ENCODE measurements at places on chromosomes 7 and 10. TPM values are rescaled to one million over a fixed set of nuclear protein-coding genes. Genes with fewer than 3 reads are reported as not detected.
A peak's percentile ranks its signal among the peaks of the same experiment; 100 is the strongest.

DNA sequence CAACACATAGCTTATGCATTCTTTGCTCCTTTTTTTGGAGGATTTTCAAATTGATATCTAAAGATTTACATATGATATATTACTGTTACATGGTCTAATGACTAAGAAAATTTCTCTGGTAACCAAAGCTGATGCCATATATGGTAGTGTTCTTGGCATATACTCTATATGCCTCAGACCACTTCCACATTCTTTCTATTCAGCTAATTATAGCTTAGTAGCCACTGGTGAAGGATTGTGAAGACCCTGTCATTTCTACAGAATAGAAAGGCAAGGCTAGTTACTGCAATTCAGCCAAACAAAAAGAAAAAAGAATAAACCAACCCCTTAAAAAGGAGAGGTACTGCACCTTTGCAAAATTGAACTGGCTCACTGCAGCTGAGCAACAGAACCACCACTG is 3.7 kb downstream of the PURB start:
- no peak for DNase-seq

GRCh38 chr10:102963756-102964025 is 45.6 kb downstream of the CNNM2 start:
- no peak for DNase-seq

DNA sequence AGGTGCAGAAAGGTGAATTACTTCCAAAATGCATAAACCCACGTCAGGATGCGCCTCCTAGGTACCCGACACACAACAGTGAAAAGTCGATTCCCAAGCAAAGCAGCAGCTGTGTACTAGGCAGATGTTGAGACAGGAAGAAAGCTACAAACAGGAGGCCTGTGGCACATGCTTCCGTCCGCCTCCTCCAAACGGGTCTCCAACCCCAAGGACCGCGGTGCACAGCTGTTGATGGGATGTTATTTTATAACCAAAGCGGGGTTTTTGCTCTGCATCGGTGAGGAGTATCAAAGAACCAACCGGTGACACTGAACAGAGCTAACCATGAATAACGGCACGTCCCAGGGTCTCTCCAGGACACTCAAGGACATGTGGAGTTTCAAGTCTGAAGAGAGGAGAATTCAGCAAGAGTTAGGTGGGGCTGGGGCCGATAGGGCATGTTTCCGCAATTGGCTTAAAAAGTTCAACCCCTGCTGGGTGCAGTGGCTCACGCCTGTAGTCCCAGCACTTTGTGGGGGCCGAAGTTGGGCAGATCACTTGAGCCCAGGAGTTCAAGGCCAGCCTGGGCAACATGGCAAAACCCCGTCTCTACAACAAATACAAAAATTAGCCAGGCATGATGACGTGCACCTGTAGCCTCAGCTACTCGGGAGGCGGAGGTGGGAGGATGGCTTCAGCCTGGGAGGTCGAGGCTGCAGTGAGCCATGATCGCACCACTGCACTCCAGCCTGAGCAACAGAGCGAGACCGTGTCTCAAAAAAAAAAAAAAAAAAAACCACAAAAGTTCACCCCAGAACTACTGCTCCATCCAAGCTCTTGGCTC is 108.0 kb downstream of the SMURF1 start:
- DNase-seq: no peak

- DNase-seq: no peak
Observed at GRCh38 chr10:62069452-62070178, 168.1 kb downstream of the ARID5B start.

- DNase-seq: no peak
Observed at GRCh38 chr7:22859641-22860290, 37.1 kb upstream of the TOMM7 start.

GRCh38 chr10:11050301-11051287 is 32.9 kb downstream of the CELF2 start:
- DNase-seq: no peak

NIPSNAP2 gene
- total RNA-seq: 42.2 TPM

CFAP69 gene
- 0.53 TPM for total RNA-seq

GRCh38 chr10:67837541-67838314 is at the start of gene DNAJC12:
TSS of gene DNAJC12 (minus strand) at chr10:67838188. CDS start at chr10:67838011, 177 bp downstream.
- DNase-seq: peak; percentile 15

GRCh38 chr10:33743429-33743857 is 409.0 kb upstream of the NRP1 start:
- DNase-seq: no peak

- DNase-seq: no peak
Observed at GRCh38 chr10:84238909-84239308, 2.4 kb downstream of the LRIT1 start.

DNA sequence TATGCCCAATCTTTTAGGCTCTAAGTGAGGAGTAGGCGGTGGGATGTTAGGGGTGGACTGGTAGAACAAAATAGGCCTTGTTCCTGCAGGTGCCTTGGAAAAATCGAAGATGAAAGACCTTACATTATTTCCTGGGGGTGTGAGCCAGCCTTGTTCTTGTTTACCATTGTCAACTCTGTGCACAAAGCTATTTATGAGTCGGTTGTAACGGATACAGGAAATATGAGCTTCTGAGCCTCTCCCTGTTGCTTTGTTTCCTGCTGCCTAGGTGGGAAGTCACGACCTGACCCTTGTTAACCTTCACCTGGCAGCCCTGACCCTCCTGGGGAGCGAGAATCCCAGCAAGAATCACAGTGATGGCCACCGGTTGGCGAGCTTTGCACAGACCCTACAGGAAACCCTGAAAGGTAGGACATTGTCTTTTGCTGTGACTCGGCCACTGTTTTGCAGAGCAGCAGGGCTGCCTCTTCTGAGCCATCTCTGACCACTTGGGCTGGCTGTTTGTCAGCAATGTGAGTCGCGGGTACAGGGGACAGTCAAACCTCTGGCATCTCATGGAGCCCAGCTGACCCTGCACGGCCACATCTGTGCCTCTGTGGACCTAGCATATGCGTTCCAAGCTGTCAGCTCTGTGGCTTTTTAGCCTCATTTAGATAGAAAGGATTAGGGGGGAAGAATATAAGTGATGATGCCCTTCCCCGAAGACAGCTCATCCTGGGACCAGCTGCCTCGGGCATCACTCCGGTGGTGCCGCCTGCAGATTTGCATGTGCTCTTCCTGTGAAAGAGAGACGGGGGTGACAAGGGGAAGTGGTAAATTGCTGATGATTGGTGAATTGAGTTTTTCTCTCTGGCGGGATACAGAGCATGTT is 102.1 kb upstream of the ANLN start:
- DNase-seq: no peak

SLC29A4 gene
- total RNA-seq: not detected

DNA sequence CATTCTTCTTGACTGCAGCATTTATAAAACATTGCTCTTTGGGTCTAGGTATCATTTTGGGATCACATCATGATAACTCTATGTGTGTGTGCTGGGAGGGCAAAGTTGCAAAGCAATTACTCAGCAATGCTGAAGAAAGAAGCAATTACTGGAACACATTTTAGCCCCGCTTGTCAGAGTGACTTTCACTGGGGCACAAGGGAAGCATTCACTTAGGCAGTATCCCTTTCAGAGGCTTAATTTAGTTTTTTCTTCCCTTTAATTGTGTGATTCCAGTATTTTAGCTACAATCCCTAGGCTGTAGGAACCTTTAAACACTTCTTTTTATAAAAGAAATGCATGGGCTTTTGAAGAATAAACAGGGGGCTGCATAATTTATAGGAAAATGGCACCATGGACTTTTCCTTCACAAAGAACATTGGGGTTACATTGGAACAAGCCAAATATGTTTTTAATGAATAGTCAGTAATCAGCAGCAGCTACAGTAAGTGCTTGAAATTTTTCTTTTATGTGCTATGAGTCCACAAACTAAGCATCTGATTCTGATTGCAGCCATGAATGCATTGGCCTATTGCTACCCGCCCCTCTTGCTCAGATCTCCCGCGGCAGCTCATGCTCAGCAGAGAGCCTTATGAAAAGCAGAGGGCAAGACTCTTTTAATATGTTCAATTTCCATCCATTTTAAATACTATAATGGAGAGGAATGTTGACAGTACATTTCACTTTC is 51.2 kb upstream of the NXPH1 start:
- DNase-seq: no peak

DNA sequence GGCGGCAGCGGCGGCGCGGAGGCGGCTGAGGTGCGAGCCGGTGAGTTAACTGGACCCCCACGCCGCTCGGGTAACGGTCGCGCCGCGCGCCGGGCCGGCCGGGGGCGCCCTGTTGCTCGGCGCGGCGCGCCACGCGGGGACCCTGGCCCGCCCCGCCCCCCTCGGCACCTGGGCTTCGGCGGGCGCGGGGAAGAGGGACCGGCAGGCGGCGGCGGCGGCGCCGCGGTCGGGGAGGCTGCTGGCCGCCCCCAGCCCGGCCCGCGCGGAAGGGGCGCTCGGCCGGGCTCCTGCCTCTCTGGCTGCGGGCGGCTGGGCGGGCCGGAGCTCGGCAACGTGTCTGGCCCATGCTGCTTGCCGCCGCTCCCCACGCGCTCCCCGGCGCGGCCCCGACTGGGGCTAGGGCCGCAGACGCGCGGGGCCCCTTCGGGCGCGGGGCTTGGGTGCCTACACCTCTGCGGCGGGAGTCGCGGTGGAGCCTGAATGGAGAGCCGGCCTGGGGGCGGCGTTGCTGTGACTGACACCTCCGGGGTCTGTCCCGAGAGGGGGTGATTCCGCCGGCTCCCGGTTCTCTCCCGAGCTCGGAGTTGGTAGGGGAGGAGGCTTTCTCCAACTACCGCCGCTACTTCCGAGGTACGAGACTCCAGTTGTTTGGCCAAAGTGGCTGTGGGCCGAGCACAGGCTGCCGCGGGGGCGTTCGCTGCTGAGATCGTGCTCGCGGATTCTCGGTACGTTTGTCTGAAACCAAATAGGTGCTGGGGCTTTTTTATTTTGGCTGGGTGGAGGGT is 494 bp downstream of the PALS2 start:
- peak; percentile 62 for DNase-seq

HDAC9 gene
- 3.2 TPM for total RNA-seq

- DNase-seq: no peak
Observed at GRCh38 chr10:71584461-71584860, 135.1 kb downstream of the C10orf105 start.

- DNase-seq: no peak
Observed at GRCh38 chr7:14858866-14859265, 43.7 kb downstream of the DGKB start.

NAPEPLD gene
- 8.5 TPM for total RNA-seq

GRCh38 chr7:149872419-149873073 is 1.2 kb upstream of the ATP6V0E2 start:
- no peak for DNase-seq
